ENCODE measurements at places on chromosomes 1 and 21.

DNA sequence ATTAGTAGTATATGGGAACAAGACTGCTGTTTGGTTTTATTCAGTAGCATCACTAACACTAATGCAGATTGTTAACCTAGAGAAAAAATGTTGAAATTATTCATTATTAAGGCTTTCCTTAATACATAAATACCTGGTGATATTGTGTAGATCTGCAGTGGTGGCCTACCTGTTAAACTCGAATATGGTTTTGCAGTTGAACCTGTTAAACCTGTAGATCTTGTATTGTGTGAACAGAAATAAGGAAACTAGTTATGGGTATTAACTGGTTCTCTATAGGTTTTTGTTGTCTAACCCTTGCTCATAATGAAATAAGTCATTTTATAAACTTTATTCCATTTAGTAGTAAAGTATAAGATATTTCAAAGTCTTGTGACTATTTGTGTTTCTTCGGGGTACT, 23.9 kb downstream of the PKN2 start:
- no peak for DNase-seq

- no peak for DNase-seq
Measured at GRCh38 chr1:204799630-204800029, 71.0 kb upstream of the NFASC start.

DNA sequence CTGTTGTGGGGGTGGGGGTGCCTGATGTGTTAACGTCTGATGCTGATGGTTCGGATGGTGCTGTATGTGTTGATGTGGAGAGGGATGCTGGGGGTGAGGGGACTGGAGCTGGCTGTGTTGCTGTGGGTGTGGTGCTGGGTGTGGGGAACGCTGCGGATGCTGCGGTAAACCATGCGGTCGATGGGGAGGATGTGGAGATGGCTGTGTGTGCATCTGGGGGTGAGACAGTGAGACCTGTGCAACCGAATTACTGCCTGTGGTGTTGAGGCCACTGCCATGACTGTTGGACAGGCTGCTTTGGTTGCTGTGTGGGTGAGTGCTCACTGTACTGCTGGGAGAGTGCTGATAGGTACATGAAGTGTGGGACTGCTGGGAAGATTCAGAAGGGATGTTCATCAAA, 26.8 kb upstream of the GUCA2A start:
- no peak for DNase-seq

- no peak for DNase-seq
Measured at GRCh38 chr1:68051475-68051874, 1.0 kb upstream of the DIRAS3 start.
